Hippocampal formation (tissue), 2 donors: ENCODE measurements at places on chromosomes 11 and 22.

DNA sequence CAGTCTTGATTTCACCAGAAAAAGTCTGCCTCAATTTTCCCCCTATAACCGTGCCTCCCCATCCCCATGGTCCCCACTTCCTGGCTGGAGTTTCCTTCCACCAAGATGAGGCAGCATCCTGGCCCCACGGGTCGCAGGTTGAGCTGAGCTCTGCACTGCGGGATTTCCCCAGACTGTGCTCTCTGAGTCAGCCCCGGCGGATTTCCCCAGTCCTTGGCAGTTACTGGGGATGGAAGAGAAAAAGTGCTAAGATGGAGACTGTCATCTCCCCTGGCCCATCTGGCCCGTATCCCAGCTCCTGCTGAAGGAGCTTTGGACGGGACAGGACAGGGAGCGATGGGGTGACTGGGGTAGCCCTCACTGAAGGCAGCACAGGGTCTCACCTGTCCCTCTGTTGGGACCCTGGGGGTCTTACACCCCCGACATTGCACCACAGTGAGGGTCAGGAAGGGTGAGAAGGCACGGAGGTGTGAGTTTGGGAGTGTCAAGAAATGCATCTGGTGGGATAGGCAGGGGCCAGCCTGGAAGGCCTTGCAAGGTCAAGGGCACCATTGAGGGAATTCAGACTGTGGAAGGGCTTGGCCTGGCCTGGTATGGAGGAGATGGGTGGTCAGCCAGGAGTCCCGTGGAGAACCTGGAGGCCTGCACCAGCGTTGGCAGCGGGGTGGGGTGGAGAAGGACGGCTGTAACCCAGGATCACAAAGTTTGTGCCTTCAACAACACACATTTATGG is 36.5 kb downstream of the NADSYN1 start:
- DNase-seq, result no peak

GRCh38 chr11:126355324-126355925 is at the start of gene ST3GAL4:
Gene ST3GAL4, plus strand, starts transcription at chr11:126355686. Its CDS starts 50,470 bp downstream, at chr11:126406156.
- DNase-seq, result no peak

DNA sequence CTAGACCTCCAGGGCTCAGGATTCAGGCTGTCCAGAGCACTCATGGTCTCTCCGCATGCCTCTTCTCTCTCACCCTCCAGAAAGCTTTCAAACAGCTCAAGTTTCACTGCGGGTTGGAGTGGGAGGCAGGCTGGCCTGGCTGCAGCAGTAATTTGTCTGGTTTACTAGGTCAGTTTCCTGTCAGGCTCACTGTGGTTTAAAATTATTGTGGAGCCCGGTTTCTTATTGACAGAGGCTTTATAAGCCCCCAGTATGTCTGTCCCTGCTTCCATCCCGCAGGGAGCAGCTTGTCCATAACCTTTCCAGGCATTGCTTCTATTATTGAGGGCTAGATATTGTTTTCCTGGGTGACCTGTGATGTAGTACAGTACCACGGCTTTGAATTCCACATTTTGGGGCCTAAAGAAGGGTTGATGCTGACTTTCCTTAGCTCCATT is 235.3 kb upstream of the SORL1-AS1 start:
- no peak for DNase-seq

- DNase-seq, result no peak
Observed at GRCh38 chr11:120337355-120338106, 1.3 kb downstream of the ARHGEF12 start.

DNA sequence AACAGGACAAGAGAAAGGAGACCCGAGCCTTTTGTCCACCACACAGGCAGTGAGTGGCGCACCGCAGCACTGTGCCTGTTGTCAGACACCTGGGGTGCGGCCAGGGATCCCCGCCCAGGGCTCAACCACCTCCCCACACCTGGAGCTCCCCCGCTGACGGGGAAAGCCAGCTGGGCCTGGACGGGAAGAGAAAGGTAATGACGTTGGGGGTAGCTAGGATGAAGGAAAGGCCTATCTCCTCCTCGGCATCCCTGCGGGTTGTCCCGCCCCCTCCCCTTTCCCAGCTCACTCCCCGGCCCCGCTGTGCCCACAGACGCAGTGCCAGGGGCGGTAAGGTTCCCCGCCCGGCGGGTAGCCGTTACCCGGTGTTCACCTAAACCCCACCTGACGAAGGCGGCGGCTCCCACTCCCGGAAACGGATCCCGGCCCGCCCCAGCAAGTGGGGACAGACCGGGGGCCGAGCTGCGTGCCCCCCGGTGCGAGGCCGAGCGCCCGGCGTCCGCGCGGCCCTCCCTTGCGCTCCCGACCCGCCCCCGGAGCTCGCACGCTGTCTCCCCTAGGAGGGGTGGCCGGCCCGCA is 495 bp downstream of the HYOU1 start:
- DNase-seq, result no peak

DNA sequence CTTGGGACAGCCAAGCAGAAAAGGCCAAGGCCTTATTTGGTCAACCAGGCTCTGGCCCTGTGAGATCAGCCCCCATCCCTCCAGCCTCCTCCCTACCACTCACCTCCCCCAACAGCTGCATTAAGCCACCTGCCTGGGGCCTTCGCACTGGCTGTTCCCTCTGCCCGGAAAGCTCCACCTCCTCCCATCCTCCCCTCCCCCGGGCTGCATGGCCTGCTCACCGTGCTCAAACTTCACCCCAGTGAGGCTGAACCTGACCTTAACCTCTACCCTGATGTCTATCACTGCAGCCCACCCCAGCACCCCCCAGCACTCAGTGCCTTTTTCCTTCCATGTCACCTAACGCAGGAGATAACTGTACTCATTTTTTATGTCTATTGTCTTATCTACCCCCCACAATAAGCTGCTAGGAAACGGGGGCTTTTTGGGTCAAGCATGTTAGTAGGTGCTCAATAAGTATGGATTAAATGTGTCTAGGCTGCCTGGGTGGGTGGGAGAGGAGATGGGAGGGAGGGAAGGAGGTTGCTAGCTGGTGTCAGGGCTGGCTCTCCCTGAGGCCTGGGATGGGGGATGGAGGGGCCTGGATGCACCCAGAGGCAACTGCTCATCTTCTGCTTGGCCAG is 912 bp downstream of the PTPRCAP start:
- DNase-seq, result no peak

GRCh38 chr11:36356201-36356600 is 60.1 kb downstream of the PRR5L start:
- no peak for DNase-seq

DNA sequence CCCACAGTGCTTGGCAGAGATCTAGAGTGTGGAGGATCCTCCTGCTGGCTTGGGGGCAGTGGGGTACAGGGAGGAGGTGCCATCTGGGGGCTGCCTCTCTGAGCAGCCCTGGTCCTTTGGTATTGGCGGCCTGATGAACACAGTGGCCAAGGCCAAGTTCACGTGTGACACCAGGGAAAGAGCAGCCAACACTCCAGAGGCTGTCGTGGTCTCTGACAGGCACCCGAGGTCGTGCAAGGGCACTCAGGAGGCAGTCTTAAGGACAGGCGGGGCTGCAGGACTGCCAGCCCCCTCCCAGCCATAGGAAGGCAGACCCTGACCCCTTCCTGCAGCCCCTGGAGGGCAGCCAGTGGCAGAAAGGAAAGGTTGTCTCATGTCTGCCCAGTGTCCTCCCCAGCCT is 30.7 kb downstream of the PHF21B start:
- no peak for DNase-seq

DNA sequence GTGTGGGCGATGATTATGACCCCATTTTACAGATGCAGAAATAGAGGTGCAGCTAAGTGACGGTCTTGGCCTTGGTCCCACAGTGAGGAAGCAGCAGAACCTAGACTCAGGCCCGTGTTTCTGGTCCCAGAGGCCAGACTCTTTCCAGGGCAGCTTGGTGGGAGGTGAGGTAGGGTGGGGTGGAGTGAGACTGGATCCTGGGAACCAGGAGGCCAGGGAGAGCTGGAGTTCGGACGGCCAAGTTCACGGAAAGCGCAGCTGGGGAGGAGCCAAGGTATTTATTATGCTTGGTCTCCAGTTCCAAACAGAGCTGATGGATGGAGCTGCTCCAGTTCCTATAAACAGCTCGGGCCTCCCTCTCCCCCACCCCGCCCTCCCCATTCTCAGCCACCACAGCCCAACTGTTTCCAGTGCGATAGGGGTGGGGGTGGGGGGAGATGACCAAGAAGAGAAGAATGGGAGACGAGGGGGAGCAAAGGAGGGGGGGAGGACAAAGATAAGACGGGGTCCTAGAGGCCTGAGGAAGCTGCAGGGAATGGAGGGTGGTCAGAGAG is 16.2 kb downstream of the LRRC32 start:
- no peak for DNase-seq

GRCh38 chr22:25735650-25736049 is 6.3 kb upstream of the MYO18B start:
- DNase-seq, result no peak

- DNase-seq, result no peak
Observed at GRCh38 chr22:50705851-50706351, 32.1 kb upstream of the ACR start.

DNA sequence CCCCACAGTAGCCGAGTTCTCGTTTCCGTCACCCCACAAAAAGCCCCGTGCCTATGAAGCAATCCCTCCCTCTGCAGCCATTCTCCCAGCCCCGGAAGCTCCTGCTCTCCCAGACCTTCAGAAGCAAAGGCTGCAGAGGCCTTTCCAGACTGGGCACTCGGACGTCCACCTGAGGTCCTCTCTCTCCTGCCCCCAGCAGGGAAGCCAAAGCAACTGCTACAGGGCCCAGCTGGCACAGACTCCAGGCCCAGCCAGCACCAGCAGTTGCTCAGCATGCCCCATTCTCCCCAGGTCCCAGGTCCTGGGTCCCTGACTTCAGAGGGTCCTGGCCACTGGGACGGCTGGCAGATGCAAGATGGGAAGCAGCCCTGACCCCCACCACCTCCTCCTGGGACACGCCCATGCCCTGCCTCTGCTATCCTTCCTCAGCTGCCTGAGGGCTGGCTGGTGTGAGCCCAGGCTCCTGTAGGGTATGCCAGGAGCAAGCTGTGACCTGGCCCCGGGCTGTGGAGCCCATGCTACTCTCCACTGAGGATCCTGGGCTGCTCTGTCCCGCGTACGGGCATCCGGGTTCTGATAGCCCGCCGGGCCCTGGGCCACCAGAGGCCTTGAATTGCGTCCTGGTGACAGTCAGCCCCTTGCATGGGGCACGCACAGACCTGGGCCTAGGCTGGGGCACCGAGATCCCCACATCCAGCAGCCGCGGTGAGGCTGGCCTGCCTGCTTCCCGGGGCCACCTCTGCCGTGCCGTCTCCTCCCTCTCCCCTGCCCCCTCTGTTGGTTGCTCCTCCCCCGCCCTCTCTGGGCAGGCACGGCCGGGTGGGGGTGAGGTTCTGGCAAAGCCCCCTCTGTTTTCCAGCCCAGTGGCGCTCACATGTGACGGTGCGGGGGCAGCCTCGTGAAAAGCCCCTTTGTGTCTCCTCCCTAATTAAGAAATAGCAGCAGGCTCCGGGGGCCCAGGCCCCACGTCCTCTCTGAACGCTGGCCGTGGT is 1310.3 kb downstream of the BRD1 start:
- DNase-seq, result peak; percentile 68

GRCh38 chr11:127383026-127383425 is 382.5 kb upstream of the KIRREL3 start:
- DNase-seq, result no peak

GRCh38 chr11:59941091-59941490 is 2.9 kb downstream of the OOSP1 start:
- DNase-seq, result no peak

GRCh38 chr11:131656179-131656838 is 285.9 kb downstream of the NTM start:
- DNase-seq, result no peak

- no peak for DNase-seq
Observed at GRCh38 chr11:68946416-68947090, 34.2 kb downstream of the MRGPRD start.

DNA sequence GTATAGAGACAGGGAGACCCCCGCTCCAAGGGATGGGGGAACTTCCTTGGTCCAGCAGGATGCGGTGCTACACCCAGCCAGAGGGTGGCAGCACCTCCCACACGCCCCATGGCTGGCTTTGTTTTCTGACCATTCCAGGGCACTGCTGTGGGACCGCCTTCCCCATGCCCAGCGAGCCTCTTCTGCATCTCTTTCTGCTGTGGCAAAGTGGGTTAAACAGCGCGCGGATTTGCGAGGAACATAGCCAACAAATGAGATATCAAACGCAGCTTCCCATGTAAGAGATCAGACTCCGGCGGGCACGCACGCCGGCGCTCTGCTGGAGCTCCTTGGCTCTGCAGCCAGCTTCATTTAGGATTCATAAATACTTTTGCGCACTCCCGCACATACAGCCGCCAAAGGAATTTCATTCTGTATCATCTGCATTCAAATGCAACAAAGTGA is 485.8 kb upstream of the CADM1 start:
- no peak for DNase-seq

- DNase-seq, result no peak
Observed at GRCh38 chr11:73265853-73266645, 6.1 kb upstream of the P2RY6 start.

DNA sequence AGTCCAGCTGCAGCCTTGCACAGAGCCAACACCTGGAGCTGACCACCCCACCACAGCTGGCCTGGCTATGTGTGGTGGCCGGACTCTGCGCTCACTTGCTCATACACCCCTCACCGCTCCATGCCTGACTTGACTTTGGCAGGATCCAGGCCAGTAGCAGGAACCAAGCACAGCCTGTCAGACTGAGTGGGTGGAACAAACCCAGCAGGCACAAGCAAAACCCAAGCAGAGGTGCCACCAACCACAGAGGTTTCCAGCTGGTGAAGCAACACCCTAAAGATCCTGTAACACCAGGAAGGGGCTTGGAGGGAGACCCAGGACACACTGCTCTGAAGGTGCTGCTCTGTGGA is 44.9 kb upstream of the WNT11 start:
- DNase-seq, result no peak

- no peak for DNase-seq
Observed at GRCh38 chr11:20759541-20759940, 90.2 kb downstream of the NELL1 start.

DNA sequence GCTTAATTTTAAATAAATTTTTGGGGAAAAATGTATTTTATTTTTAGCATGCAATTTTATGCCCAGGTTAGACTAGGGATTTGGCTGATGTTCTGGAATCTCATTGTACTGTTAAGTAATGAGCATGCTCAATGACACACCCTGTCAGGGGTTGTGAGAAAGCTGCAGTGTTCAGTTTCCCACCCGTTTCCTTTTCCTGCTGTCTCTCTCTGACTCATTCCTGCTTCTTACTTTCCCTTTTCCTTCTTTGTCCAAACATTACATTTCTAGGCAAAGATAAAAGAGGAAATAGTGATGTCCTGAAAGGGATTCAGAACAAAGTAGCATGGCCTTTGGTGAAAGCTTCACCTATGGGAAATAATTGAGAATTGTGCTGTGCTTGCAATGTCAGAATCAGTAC is 22.7 kb downstream of the OOSP3 start:
- no peak for DNase-seq

GRCh38 chr11:60158636-60159035 is 24.2 kb downstream of the MS4A6A start:
- no peak for DNase-seq

DNA sequence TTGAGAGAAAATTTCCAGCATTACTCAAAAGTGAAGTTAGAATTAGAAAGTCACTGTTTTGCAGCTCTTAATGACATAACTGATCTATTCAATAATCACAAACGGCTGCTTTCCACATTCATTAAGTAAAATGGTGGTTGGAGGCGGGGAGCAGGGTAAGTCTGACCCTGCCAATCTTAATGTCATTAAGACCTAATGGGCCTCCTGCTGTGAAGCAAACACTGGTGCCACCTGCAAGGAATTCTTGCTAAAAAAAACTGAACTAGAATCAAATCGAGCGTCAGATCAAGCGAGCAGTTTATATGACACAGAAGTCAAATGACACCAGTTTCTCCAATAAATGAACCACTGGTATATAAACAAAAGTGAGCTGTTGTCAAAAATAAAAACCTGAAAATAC is 351.5 kb downstream of the BRD1 start:
- DNase-seq, result no peak
